ENCODE measurements at places on chromosomes 5 and 9.

- no peak for DNase-seq
Measured at GRCh38 chr9:136300016-136300545, 3.8 kb downstream of the CCDC187 start.

DNA sequence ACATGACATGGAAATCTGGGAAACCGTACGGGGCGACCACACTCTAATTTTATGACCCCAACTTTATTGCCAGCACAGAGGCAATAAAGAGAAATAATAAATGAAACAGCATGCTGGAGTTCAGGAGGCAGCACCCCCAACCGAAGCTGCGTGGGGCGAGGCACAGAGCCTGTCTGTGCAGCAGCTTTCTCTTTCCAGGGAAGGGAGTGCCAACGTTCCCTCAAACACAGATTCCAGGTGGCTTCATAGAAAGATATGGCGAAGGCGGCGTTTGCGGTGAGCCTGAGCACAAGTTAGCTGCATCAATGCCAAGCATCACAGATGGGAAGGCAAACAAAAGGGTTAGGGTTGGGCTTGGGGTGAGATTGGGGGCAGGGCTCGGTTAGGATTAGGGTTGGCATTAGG, 114.8 kb downstream of the HSD17B3 start:
- DNase-seq = no peak

- DNase-seq = no peak
Measured at GRCh38 chr5:78811866-78812265, 163.3 kb upstream of the LHFPL2 start.

DNA sequence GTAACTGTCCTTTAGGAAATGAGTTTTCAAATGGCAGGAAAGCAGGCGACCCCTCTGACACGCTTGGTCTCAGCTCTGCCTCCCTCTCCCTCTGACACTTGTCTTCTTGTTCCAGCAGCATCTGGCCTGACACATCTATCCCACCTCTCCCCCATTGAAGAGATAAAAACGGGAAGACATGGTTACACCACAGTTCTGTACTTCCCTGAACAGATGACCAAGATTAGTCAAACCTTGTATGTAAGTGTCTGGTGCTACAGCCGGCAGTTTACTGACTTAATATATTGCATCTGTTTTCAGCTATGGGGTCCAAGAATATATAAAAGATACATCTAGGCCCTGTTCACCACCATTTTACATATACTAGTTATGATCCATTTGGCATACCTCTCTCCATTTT, 29.6 kb upstream of the MLLT3 start:
- DNase-seq = no peak

DNA sequence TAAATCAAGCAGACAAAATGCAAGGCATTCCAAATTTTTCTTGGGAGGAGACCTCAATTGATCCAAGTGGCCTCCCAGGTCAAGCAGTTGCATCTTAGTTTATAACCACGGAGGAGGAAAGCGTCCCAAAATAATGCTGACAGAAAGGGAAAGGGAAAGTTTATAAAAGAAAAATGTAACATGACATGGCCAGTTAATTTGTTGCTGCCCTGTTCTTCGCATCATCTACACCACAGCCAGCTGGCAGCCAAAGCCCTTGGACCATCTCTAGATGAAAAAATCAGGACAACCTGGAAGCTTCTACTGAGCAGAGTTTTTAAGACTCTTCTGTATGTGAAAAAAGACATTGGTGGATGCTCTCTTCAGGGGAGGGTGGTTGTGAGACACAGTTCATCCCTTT, 128.8 kb upstream of the FBXL7 start:
- no peak for DNase-seq

DNA sequence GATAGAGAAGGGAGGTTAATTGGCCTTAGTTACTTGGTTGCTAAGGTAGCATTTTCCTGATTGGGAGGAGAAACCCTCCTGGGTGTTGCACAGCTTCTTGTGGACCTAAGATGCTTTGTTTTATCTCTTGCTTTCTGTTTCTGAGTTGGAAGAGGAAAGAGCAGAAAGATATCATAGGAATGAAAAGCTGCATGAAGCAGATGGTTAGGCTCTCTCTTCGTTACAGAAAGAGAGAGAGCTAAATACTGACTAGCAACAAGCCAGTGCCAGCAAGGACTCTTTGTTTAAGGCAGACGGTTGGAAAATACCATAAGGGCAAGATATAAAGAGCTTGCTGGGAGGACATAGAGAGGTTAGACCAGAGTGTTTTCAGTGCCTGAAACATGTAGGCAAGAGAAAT, 103.1 kb downstream of the ATG10 start:
- DNase-seq = no peak

DNA sequence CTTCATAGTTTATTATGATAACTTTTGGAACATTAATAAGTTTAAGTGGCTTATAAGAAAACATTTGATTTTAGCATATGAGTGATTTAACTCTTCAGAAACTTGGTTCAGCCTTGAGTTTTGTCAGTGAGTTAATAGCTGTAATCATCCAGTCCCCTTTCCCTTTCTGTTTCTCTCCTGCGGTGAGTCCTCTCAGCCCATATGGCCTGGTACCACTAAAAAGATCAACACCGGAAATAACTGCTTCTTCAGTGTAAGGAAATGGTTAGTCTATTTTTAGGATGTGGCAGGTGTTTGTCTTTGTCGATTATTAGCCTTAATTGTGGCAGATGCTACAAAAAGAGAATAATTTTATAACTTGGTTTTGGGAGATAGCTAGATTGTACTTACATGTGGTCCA, 120.2 kb upstream of the GRHPR start:
- no peak for DNase-seq

DNA sequence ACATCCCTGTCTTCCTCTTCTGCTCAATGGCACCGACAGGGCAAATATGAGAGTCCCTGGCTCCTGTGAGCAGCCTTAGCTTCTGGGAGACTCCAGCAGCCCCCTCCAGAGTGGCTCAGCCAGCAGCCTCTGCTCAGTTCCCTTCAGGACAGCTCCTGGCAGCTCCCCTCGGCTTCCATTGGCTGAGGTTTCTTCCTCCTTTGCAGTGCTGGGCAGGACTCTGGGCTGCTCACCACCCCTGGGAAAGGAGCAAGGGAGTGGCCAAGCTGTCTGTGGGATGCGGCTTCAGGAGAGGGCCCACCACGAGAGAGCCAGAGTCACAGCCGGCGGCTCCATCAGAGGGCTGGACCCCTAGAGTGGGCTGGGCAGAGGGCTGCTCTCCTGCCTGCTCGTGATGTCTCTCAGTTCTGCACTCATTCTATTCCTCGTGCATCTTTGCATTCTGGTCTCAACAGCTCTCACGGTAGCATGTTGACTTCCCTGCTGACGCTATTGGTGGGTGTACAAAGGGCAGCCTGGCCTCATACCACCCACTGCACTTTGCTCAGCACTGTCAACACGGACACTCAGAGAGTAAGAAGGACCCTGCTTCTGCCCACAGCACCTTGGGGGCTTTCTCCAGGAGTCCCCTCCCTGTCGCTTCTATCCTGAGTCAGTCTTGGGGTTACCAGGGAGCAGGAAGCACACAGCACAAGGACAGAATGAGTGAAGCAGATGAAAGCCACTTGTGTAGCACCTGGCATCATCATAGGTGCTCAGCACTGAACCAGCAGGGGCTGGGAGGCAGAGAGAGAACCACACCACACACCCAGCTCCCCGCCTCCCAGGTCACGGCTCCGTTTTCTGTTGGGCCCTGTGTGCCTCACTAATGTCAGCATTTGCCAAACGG, 80.9 kb upstream of the ALDH1B1 start:
- DNase-seq = no peak

- DNase-seq = no peak
Measured at GRCh38 chr5:135608761-135609443, 30.1 kb upstream of the CXCL14 start.

DNA sequence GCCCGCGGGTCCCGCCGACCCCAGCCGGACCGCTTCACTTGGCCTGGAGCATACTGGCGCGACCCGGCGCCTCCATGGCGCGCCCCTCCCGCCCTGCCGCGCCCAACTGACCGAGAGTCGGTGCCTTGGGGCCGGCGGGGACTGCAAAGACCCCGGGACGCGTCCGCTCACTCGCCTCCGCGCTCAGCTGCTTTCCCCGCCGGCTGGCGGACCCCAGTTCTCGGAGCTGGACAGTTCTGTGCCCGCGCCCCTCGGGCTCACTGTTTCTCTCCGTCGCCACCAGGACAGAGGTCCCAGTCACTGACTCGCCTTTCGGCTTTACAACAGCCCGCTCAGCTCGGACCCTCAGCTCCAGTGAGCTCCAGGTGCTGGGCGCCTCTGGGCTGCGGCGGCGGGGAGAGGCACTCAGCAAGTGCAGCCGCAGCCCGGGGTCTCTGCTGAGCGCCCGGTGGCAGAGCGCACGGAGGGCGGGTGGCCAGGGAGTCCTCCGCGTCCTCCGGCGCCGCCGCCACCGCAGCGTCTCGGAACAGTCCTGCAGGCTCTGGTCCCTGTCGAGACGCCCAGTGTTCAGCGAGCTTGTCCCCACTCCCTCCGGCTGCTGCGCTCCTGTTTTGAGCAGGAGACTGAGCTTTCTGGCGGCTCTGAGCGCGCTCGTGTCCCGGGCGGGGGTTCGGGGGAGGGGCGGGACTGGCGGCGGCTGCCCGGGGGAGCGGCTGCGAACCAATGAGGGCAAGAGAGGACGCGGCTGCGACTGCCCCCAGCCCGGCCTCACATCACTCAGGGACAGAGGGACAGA, at the start of gene SMIM32:
TSS of gene SMIM32 (minus strand) at position 637 of the 796 bp plus-strand sequence. CDS start 638 bp downstream, outside the sequence.
- no peak for DNase-seq

- no peak for DNase-seq
Measured at GRCh38 chr9:105188746-105189145, 55.7 kb upstream of the SLC44A1 start.

GRCh38 chr5:74575741-74576538, 64.6 kb downstream of the ENC1 start:
- peak; percentile 93 for DNase-seq

GRCh38 chr5:11007269-11007870, 246.3 kb upstream of the DAP start:
- no peak for DNase-seq

GRCh38 chr9:86978922-86979474, 31.7 kb upstream of the GAS1 start:
- DNase-seq = no peak

GRCh38 chr5:106766916-106767315, 903.8 kb downstream of the EFNA5 start:
- no peak for DNase-seq

GRCh38 chr5:172679628-172680212, 38.7 kb downstream of the NEURL1B start:
- DNase-seq = no peak

DNA sequence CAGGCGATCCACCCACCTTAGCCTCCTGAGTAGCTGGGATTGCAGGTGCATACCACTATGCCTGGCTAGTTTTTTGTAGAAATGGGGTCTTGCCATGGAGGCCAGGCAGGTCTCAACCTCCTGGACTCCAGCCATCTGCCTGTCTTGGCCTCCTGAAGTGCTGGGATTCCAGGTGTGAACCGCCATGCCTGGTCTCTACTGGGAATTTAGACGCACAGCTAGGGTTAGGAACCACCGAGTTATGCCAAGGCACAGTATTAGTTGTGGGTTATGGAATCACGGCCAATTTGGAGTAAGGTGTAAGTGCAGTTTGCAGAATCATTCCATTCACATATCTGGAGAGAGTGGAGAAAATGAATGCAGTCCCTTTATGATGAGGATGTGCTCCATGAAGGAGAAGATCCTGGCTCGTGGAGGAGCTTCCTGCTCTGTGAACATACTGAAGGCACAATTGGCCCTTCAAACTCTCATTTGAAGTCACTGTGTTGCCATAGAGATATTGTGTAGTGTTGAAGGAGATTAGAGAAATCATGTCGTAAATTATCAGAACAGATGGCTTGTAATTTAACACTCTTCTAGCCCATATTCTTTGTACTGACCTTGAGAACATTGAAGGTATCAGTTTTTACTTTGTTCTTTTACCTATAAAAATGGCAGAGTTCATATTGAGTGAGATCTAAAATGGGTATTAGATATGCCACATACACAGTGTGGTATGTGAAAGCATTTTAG, 18.8 kb downstream of the TRIO start:
- DNase-seq = no peak
